Endothelial cell (in vitro differentiated cells): ENCODE measurements at places on chromosomes 7 and 10.

GRCh38 chr7:108634036-108634435 lies 64.4 kb downstream of the DNAJB9 start:
- DNase-seq = no peak

GRCh38 chr7:17988858-17989257 lies 38.8 kb downstream of the PRPS1L1 start:
- no peak for DNase-seq

DNA sequence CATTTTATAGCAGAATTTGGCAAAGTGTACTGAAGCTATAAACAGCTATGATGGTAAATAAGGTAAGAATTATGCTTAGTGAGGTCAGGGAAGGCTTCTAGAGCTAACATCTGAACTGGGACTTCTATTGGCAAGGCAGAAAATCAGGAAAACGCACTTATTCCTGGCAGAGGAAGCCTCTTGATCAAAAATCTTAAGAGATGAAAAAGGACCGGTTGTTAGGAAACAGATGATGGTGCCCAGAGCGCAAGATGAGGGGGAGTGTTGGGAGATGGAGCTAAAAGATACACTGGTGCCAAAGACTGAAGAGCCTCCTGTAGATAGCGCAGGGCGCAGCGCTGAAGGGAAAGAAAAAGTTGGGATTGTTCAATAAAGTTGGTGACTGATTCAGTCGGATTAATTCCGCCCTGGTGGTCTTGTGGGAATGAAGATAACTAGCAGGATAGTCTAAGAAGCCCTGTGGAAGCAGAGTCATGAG lies 550 bp upstream of the CALU start:
- DNase-seq = no peak

GRCh38 chr7:134820778-134821177 lies 41.3 kb downstream of the CALD1 start:
- no peak for DNase-seq

- no peak for DNase-seq
Observed at GRCh38 chr10:120584786-120585185, 127.8 kb downstream of the PLPP4 start.

DNA sequence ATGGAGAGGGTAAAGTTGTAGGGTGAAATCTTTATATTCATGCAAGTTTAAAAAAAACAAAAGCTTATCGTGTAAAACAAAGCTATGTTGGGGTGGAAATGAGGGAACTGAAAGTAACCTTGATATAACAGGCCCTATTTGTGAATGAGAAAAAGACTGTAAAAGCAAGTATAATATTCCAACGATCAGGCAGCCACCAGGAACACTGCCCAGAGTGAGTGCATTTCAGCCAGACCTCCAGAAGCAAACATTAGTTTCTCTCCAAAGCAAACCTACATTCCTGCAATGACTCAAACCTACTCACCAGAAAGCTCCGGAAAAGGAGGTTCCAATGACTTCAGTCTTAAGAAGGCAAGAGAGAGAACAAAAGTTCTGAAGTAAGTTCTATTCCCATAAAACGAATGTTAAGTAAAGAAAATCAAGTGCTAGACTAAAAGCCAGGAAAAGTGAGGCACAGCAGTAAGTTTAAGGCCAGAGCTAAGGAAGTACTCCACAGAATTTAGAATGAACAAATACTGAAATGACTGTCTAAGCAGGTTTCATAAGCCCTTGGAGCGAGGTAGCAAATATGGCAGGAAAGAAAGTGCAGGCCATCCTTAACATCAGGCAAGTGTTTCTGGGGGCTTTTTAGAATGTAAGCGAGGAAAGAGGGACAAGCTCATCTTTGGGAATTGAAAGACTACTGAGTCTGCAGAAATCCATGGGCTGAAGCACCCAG lies 493.1 kb downstream of the XPNPEP1 start:
- DNase-seq = no peak

- DNase-seq = no peak
Observed at GRCh38 chr7:34309116-34309515, 348.9 kb upstream of the NPSR1 start.

GRCh38 chr10:99484626-99485581 lies 47.8 kb upstream of the NKX2-3 start:
- DNase-seq = peak; percentile 35

- no peak for DNase-seq
Observed at GRCh38 chr7:12754179-12754578, 66.7 kb downstream of the ARL4A start.

- DNase-seq = no peak
Observed at GRCh38 chr7:14717169-14717568, 185.4 kb downstream of the DGKB start.

DNA sequence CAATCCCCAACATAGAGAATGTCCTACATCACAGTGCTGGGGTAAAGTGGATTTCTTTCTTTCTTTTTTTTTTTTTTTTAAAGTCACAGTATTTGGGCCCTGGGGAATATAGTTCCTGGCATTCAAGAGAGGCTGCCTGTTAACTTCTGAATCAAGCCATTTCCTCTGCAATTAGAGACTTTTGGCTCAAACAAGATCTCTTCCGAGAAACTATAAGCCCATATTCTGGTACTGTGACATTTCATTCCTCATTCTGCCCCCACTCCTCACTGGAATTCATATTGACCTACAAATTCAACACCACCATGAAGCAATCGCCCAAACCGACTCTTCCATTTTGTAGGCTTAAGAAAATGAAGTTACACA lies 187.4 kb downstream of the PHTF2 start:
- DNase-seq = no peak

DNA sequence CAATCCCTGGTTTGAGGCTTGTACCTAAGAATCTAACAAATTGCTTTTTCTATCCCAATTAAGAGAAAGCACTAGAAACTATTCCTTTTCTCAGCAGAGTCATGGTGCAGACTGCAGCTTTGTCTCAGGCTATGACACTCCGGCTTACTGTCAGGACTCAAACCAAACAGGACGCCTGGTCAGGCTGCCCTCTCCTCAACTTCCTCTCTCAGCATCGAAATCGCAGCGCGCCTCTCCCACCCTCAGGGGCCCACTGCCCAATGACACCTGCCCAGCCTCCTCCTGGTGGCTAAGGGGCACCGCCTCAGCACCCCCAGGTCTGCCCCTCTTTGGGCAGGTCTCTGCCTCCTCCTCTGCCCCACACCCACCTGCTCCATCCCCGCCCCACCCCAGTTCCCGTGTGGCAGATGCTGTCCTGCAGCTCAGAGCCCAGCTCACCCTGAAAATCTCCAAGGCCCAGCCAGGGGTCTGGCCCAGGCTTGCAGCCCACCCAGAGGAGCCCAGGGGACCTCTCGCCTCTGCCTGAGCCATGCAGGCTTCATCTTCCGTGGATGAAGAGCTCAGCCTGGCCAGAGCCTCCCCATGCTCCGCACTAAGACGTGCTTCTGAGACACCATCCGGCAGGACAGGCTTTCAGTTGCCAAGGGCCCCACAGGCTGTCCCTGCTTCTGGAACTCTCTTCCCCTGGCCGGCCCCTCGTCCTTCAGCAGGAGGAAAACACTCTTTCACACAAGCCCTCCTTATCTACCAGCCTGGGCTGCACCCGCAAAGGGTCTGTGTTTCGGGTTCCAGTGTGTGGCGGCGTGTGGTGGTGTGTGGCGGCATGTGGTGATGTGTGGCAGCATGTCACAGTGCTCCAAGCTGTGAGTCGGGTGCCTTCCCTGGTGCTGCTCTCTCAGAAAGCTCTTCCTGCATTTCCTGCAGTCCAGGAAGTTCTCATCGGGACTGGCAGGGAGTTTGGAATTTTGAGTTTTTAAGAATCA lies 16.4 kb upstream of the PTPRN2 start:
- DNase-seq = no peak

- DNase-seq = no peak
Observed at GRCh38 chr7:158108646-158109293, 478.9 kb downstream of the PTPRN2 start.

- no peak for DNase-seq
Observed at GRCh38 chr7:39527951-39528350, 38.3 kb upstream of the YAE1 start.

GRCh38 chr7:29453021-29453420 lies 110.6 kb upstream of the PRR15 start:
- no peak for DNase-seq

GRCh38 chr10:79982861-79983260 lies 34.0 kb upstream of the SFTPD start:
- DNase-seq = no peak

DNA sequence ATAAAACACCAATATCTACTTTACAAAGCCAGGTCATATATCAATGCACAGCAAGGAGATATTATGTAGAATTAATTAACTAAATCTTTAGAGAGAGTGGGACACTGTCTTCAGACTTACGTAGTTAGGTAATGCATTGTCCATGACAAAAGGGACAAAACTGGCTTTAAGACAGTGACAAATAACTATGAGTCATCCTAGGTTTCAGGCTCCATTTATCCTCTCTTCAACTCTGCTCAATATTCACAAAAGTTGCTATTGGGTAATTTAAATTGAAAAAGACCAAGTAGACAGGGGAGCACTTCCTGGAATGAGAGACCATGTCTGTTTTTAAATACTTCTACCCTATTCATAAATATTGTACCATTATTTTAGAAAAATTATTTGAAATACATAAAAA lies 464.5 kb downstream of the ARL4A start:
- DNase-seq = no peak

- no peak for DNase-seq
Observed at GRCh38 chr10:106053061-106053460, 1111.4 kb downstream of the SORCS1 start.
